ENCODE measurements at places on chromosomes 12 and 14.
A peak's percentile ranks its signal among the peaks of the same experiment; 100 is the strongest.

DNA sequence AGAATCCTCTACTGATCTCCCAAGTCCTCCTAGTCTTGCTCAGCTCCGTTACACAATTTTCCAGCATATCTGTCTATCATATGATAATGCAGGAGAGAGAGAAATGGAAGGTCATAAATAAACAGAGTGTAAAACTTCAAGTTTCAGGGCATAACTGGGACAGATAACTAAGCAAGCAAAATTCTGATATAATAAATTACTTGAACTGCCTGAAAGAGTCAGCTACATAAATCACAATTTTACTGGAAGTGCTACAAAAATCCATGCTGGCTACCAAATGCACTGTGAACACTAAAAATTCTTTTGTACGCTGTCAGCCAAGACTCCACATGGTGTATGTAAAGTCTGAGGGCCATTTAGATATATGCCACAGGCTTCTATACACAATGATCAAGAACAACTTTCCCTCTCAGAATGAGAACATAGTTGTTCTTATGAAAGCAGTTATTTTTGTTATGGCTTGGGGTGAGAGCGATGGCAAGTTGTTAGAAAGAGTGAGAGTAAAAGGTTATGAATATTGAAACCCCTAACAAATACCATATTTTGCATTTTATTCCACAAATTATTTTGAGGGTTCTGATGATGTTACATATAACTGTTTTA is 41.1 kb downstream of the GRIP1 start:
- DNase-seq, result no peak

- no peak for DNase-seq
Observed at GRCh38 chr12:12331896-12332295, 18.1 kb downstream of the MANSC1 start.

DNA sequence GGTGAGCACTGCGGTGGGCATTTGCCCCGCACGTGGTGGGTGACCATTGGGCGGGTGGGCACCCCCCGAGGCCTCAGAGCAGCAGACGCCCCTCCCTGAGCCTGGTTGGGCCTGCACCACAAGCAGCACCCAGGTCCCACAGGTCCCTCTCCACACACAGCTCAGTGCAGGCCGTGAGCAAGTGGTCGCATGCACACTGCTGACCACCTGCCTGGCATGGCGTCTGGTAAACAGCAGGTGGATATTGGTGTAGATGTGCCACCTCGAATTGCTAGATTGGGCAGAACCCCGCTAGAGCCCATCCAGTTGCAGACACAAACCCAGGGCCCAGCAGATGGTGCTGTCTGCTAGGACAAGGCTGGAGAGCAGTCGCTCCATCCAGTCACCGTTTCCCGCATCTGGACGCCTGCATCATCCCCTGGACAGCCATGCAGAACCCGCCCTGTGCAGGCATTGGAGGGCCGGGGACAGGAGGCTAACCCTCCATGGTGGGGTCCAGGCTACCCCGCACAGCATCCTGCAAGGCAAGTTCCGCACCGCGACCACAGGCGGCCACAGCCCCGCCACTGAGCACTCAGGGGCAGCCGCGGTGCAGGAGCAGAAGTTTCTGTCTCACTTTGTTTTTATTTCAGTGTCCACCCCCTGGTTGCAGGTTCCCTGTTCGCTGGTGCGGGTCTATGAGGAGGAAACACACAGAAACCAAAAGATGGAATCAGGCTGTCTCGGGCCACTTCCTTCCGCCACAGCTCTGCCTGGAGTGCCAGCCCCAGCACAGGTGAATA is 45.6 kb upstream of the RIMBP2 start:
- DNase-seq, result peak; percentile 56

DNA sequence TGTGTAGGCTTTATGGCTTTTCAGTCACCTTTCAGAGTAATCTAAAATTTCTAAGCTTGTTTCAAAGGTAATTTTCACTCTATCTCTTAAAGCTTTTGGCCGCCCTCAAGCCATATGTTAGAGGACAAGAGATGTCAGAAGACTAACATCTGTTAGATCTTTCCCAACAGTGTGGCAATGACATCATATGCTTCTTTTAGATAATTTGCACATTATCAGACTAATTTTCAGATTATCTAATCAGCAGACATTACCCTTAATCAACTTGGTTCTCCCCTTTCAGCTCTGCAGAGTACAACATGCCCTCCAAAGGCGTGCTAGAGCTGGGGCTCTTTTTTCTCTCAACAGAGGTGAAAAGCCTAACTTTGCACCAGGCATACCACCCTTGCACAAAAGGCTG is 207.1 kb downstream of the DPF3 start:
- DNase-seq, result no peak

GRCh38 chr12:124277394-124278241 is 17.3 kb upstream of the RFLNA start:
- no peak for DNase-seq

- peak; percentile 89 for DNase-seq
Observed at GRCh38 chr14:21093769-21094681, 4.4 kb downstream of the ZNF219 start.

DNA sequence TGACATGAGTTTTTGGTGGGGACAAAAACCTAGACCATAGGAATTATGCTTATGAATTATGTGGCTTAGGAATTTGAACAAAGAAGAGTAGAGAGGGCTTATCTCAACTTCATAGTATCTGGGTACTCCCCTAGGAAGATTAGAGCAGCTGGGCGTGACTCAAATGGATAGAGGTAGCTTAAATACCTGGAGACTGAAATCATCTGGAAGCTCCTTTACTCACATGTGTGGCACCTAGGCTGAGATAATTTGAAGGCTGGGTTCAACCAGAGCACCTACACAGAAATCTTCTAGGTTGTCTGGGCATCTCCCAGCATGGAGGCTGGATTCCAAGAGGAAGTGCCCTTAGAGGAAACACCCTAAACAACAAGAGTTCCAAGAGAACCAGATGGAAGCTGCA is 393.9 kb downstream of the ADAMTS20 start:
- DNase-seq, result no peak

- DNase-seq, result no peak
Observed at GRCh38 chr12:2366711-2367110, 313.9 kb downstream of the CACNA1C start.

GRCh38 chr12:12714276-12715021 is 2.7 kb upstream of the CDKN1B start:
- DNase-seq, result peak; percentile 58

GRCh38 chr14:20386276-20386855 is 26.9 kb downstream of the TEP1 start:
- no peak for DNase-seq

GRCh38 chr14:97393244-97393643 is 596.1 kb downstream of the VRK1 start:
- no peak for DNase-seq

GRCh38 chr12:90152897-90153624 is 444.4 kb upstream of the ATP2B1 start:
- no peak for DNase-seq

- no peak for DNase-seq
Observed at GRCh38 chr14:67251573-67252226, 10.5 kb downstream of the PALS1 start.
